ENCODE measurements at places on chromosomes 7 and 10.

- no peak for DNase-seq
Measured at GRCh38 chr7:41459183-41459582, 243.7 kb downstream of the INHBA start.

- no peak for DNase-seq
Measured at GRCh38 chr7:35992436-35992835, 160.6 kb upstream of the EEPD1 start.

DNA sequence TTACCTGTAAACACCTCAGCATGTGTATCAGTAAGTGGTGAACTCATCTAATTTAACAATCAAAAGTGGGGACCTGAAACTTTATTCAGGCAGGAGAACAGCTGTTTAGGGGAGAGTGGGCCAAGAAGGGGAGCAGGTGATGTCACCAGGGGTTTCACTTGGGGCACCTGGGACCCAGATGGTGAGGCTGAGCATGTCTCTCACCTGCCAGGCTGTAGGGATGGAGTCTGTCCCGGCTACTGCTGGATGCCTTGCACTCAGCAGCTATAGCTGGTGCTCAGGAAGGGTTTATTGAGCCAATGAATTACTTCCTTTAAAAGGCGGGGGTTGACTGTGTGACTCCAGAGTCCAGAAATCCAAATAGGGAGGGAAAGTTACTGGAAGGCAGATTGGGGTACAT is 23.0 kb downstream of the CDH23 start:
- DNase-seq: no peak

DNA sequence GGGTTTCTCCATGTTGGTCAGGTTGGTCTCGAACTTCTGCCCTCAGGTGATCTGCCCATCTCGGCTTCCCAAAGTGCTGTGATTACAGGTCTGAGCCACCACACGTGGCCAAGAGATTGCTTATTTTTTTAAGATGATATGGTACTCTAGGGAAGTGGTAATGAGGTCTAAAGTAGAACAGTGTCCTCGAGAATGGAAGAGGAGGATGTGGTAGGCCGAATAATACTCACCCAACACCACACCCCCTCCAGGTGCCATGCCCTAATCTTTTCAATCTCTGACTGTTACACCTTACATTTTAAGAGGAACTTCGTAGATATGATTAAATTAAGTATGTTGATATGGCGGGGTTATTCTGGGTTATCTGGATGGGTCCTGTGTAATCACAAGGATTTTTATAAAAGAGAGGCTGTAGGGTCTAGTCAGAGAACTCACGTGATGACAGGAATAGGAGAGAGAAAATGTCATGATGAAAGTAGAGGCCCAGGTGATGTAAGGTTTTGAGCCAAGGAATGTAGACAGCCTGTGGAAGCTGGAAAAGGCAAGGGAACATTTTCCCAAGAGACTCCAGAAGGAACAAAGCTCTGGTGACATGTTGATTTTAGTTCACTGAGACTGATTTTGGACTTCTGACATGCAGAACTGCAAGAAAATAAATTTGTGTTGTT is 29.5 kb downstream of the CDK13 start:
- DNase-seq: no peak

GRCh38 chr7:117118579-117119180 is 165.4 kb downstream of the ST7 start:
- DNase-seq: no peak

DNA sequence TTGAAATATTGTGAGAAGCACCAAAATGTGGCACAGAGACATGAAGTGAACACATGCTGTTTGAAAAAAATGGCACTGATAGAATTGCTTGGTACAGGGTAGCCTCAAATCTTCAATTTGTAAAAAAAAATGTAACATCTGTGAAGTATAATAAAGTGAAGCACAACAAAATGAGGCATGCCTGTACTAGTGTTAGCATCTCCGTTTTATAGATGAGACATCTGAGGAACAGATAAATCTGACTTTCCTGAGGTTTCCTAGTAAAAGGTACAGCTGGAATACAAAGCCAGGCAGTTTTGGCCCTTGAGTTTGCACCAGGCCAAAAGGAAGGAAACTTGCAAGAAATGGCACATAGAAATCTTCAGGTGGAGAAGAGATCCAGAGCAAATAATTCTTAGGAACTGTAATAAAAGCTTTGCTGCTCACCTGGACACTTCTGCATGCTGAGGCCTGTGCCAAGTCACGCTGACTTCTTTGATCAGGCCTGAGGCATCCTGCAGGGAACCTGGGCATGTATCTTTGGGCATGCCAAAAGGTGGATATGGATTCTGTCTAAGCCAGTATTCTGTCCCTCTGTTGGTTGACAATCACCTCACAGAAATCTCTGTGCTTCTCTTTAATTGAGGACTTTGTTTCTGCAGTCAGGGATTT is 251.5 kb upstream of the PLPP4 start:
- DNase-seq: no peak

DNA sequence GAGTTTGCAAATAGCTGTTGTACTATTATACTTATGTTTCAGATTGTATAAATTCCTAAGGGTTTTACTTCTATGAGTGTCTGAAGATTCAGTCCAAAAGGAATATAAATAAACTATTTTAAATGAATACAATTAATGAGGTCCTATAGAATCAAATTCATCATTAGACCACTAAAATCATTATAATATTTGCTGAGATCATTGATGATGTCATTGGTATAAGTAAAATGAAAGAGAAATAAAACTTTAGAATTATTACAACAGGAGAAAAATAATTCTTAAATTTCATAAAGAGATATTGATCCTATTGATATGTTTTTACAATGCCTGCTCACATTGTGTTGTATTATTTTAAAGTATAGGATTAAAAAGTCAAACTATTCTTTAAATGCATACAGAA is 544.0 kb upstream of the ZWINT start:
- DNase-seq: no peak

DNA sequence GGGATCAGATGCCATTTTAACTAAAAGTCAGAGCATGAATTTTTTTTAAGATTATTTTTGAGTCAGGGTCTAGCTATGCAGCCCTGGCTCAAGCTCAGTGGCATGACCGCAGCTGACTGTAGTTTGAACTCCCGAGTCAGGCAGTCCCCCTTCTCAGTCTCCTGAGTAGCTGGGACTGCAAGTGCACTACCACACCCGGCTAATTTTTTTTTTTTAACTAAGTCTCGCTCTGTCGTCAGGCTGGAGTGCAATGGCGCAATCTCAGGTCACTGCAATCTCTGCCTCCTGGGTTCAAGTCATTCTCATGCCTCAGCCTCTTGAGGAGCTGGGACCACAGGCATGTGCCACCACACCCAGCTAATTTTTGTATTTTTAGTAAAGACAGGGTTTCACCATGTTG is 7.8 kb downstream of the TAS2R41 start:
- no peak for DNase-seq
